ENCODE measurements at places on chromosomes 7 and 10.
A peak's percentile ranks its signal among the peaks of the same experiment; 100 is the strongest.

DNA sequence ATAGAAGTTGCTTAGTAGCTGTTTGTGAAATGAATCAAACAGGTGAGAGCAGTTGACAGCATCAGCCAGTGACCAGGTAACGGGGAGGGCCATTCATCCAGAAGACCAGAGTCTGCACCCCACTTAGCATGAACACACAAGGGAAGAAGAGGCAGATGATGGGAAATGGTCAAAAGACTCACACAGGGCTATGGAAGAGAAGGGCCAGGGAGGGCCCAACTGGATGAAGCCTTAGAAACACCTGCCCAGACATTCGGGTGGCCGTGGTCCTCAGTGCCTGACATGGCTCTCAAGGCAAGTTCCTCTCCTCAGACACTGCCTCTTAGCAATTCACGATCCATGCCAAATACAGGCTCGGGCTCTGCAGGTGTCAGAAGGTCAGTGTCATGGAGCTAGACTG, 354.1 kb downstream of the TCERG1L start:
- DNase-seq, result no peak

DNA sequence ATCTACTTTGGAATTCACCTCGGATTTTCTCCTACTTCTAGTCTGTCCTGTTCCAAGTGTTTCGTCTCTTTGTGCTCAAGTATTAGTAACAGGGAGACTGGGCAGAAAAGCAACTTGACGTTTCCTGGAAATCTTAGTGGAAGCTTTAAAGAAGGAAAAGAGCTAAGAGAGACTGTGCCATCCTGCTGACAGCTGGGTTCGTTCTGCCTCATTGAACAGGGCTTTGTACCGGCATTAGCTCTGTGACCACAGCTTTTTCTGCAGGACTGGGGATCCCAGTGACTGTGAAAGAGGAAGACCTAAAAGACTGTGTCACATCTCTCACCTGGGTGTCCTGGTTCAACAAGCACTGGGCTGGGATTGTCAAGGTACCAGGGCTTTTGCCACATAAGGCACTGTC, 70.8 kb upstream of the CDCA7L start:
- DNase-seq, result no peak

DNA sequence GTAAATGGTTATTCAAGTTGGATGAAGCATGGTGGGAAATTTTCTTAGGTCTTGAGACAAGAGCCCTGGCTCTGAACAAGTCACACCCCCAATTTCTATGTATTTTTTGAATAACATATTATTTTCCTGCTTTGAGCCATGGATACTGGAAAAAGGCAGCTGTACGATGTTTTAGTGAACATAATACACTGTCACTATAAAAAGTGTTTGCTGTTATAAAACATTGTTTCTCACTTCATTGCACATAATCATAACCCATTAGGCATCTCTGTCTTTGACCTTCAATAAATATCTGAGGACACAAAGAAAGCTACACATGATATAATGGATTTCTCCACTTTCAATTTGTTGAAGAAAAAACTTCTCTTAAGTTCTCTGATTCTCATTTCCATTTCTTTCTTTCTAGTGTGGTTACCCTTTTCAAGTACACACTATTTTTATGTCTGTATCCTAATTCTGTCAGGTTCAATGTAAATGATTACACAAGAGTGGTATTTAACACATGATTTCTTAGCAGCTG, 283.9 kb upstream of the SP8 start:
- DNase-seq, result no peak

- no peak for DNase-seq
Observed at GRCh38 chr7:8390262-8390626, 43.2 kb upstream of the NXPH1 start.

- no peak for DNase-seq
Observed at GRCh38 chr10:70562036-70562755, 40.3 kb downstream of the PRF1 start.

GRCh38 chr7:129728875-129729467, 117.5 kb downstream of the NRF1 start:
- DNase-seq, result no peak

GRCh38 chr10:106424054-106424453, 740.5 kb downstream of the SORCS1 start:
- no peak for DNase-seq

- no peak for DNase-seq
Observed at GRCh38 chr7:27392477-27392876, 149.9 kb downstream of the EVX1 start.

DNA sequence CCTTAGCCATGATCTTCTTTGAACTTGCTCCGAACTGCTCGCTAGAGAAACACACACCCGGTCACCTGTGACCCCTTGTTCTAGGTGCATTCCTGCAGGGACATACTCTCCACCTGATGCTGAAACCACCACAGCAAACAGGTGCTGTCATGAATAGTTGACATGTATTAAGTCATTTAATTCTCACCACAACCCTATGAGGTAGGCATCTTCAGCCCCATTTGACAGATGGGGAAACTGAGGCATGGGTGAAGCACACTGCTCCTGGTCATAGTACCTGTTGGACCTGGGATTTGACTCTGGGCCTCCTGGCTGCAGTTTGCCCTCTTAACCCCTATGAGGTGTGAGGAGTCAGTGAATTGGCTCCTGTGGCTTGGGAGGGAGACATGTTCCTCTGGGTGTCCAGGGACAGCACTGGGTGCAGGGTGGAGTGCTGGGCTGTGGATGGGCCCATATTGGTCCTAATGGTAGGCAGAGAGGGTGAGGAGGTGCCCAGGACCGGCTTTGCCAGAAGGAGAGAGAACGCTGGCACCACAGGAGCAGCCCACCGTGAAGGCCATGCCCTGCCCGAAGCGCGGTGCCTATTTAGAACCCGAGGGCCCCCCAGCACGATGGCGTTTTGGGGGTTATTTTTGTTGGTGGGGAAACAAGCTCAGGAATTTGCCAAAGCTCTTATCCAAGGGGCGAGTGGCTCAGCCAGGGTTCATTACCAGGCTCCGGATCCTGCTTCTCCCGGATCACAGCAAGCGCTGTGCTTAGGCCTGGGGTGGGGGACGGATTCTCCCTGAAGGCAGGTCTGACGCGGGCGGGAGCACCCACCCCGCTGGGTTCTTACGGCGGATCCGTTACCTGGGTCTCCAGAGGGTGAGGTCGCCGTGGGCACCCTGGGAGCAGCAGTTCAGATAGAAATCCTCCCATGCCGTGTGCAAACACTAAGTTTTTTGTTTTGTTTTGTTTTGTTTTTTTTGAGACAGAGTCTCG, 52.3 kb downstream of the GLRX3 start:
- no peak for DNase-seq

- no peak for DNase-seq
Observed at GRCh38 chr10:22481687-22482539, 136.6 kb downstream of the SPAG6 start.

DNA sequence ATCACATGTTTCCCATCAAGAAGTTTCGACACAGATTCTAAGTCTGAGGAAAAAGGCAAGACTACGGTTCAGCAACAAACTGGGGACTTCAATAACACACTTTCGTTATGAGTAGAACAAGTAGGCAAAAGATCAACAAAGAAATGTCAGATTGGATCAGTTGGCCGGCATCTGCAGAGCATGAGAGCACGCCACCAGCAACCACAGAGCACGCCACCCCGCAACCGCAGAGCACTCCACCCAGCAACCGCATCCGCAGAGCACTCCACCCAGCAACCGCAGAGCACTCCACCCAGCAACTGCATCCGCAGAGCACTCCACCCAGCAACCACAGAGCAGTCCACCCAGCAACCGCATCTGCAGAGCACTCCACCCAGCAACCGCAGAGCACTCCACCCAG, 89.7 kb upstream of the FAM20C start:
- no peak for DNase-seq

DNA sequence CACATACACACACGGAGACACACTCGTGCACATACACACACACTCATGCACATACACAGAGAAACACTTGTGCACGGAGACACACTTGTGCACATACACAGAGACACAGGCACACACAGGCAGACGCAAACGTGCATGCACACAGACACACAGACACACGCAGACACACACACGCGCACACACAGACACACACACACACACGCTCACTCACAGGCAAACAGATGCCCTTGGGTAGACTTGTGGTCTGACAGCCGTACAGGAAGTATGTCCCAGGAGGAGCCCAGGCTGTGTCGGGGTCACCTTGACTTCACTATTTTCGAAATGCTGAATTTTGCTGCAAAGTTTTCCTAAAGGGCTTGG, 538.0 kb downstream of the DNAJB6 start:
- DNase-seq, result no peak

GRCh38 chr7:20226860-20227259, 9.7 kb upstream of the MACC1 start:
- DNase-seq, result no peak

GRCh38 chr10:63977329-63977923, 456.2 kb downstream of the REEP3 start:
- DNase-seq, result peak; percentile 27

GRCh38 chr7:71842381-71842780, 569.8 kb downstream of the CALN1 start:
- DNase-seq, result no peak
